ENCODE measurements at places on chromosomes 13 and 19.

DNA sequence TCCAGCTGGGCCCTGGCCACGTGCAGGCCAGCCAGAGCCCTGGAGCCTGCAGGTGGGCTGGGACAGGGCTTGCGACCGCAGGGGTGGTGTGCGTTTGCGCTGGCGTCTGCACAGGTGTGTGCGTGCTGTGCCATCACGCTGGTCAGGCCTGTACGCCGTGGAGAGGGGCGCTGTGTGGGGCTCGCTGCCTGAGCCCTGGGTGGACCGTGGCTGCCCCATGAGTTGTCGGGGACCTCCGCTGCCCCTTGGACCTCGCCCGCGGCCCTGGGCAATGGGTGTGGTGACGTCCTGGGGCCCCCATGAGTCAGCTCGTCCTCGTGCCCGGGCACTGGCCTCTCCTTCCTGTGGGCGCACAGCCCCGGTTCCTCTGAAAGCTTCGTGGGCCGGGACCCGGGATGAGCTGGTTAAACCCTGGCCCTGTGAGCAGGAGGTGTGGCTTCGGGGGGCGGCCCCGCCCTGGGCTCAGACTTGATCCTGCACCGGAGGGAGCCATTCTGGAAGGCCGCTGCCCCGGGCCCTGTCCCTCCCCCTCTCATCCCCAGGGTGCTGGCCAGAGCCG is 6.8 kb downstream of the CSNK1G2 start:
- no peak for DNase-seq

GRCh38 chr19:6639439-6639838 is 30.5 kb downstream of the TNFSF14 start:
- no peak for DNase-seq

DNA sequence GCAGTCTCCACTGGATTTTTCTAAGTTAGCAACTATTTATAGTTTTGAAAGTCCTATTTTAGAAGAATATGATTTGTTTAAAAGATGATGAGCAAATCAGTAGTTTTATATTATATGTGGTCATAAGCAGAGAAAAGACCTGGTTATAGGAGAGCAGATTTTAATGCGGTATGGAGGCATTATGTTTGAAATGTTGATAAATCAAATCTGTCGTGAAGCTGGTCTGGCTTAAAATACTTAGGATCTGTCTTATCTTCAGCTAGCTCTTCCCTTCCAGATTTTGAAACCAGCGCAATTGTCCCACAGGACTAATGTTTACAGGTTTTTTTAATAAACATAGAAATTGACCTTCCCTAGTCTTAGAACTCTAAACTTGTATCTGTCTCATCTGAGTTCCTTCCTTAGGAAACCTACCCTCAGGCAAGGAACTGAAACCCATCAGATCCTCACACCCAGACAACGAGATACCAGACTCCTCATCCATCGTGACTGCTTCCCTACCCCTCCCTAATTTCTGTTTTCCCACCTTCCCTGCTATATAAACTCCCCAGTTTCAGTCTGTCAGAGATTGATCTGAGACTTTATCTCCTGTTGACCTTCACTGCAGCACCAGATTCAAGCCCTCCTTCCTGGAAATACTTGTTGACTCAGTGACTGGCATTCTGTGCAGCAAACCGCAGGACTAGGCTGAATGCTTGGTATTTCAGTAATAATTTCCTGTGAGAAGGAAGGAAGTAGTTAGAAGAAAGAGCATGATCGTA is 37.8 kb upstream of the CXCL17 start:
- DNase-seq: no peak

DNA sequence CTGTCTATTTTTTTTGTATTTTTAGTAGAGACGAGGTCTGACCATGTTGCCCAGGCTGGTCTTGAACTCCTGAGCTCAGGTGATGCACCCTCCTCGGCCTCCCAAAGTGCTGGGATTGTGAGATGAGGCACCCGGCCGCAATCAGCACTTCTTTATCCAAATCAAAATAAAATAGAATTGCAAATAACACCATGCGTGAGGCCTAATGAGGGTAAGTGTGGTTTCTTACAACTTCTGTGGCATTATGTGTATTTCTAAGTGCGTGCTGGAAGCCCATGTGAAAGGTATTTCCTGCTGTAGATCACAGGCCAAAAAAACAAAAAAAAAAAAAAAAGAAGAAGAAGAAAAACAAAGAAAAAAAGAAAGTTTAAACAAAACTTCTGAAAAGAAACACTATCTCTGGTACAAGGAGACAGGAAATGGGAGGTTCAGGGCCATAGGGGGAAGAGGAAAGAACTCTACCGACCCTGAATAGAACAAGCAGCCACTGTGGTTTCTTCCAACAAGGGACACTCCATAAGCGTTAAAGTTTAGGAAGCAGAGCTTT is 3.0 kb upstream of the GRAMD1A start:
- no peak for DNase-seq

DNA sequence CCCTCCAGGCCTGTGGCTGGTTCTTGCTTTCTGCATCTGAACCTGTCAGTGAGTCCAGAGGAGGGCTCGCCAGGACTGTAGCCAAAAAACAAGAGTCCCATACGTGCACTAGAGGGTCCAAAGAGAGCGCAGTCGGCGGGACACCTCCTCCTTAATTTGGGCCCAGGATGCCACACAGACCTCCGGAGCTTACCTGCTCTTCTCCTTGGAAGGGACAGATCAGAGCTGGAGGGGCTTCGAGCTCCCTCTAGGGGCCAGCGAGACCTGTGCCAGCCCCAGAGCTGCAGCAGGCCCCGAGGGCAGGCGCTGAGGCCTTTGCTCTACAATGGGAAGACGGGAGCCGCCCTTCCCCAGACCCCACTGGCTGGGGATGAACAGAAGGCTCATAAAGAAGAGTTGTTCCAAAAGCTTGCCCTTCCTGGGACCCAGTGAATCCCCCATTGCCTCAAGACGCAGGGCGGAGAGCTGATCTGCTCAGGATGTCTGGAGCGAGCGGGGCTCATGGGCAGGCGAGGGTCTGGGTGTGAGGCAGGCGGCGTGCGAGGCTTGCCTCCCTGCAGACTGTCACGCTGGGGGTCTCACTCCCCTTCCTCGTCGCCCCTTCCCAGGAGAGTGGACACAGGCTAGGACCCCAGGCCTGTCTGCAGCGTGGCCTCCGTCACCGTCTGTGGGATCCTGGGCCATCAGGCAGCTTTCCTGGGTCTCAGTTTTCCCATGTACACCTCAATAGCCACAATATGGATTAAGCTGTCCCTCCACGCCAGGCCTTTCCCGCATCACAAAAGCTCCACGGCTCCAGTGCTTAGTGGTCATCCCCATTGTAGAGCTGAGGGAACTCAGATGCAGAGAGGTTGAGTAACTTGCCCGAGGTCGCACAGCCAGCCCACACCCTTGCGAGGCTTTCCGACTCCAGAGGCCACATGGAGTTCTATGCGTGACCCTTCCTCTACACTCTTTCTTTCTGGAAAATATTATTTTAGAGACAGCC is 46.9 kb upstream of the VSTM2B start:
- peak; percentile 16 for DNase-seq

DNA sequence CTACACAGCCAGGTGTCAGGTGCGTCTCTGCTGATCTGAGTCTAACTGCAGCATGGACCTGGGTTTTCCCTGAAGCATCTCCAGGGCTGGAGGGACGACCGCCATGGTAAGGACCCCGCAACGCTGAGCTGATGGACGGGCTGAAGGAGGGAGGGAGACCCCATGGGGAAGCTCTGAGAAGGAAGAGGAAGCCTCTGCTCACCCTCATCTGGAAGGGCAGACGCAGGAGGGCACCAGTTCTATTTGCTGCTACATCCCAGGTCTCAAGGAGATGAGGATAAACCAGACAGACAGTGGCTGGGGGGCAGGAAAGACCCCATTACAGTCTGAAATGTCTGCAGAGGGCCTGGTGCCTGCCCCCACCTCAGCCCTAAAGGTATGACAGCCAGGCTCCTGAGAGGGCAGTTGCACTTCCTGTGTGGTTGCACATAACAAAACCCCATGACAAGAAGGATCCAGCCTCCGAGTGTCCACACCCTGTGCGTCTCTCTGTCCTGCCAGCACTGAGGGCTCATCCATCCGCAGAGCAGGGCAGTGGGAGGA is at the start of gene LILRA2:
Gene LILRA2 (plus strand): TSS at position 461 of the 543 bp plus-strand sequence. CDS start 89 bp downstream, outside the sequence.
- no peak for DNase-seq

DNA sequence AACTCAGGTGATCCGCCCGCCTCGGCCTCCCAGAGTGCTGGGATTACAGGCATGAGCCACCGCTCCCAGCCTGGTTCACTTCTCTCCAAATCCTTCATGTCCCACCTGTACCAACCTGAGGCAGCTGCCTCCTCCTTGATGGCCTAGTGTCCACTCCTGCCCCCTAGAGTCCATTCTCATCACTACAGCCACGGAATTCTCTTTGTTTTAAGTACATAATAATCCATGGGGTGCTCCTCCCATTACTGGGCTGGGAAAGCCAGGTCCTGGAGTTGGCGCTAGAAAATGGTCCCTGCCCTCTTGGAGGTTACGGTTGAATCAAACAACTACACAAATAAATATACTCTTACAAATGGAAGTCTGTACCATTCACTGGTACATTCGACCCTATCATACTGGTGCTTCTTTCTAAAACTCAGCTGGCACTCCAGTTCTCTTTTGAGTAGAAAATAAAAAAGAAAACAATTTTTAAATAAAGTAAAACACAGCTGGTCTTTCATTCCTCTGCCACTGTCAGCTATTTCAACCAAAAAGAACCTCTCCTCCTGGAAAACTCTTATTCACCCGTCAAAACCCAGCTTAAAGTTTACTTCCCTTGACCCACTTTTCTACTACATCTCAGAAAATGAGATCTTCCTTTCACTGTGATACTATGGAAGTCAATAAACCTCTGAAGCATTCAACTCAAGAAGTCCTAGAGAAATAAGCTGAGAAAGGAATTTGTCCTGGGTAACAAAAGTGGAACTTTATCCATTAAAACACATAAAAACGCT is 22.4 kb upstream of the ARHGEF18 start:
- DNase-seq: no peak

GRCh38 chr13:50631041-50631440 is 212.5 kb downstream of the DLEU7 start:
- no peak for DNase-seq

- DNase-seq: no peak
These were observed 553.5 kb downstream of the MYO16 start for GRCh38 chr13:109182777-109183465.

GRCh38 chr19:55273978-55274707 is 5.8 kb downstream of the HSPBP1 start:
- DNase-seq: no peak

- no peak for DNase-seq
These were observed 8.3 kb downstream of the PLEKHG2 start for GRCh38 chr19:39420769-39421168.

GRCh38 chr13:26168237-26168814 is 53.8 kb downstream of the RNF6 start:
- DNase-seq: no peak

- DNase-seq: no peak
These were observed 6.4 kb downstream of the AXL start for GRCh38 chr19:41225238-41226052.

- peak; percentile 68 for DNase-seq
These were observed at the start of gene ZNF358 for GRCh38 chr19:7515645-7516151. Gene ZNF358, plus strand, starts transcription at chr19:7516103. Its CDS starts 3,140 bp downstream, at chr19:7519243.

DNA sequence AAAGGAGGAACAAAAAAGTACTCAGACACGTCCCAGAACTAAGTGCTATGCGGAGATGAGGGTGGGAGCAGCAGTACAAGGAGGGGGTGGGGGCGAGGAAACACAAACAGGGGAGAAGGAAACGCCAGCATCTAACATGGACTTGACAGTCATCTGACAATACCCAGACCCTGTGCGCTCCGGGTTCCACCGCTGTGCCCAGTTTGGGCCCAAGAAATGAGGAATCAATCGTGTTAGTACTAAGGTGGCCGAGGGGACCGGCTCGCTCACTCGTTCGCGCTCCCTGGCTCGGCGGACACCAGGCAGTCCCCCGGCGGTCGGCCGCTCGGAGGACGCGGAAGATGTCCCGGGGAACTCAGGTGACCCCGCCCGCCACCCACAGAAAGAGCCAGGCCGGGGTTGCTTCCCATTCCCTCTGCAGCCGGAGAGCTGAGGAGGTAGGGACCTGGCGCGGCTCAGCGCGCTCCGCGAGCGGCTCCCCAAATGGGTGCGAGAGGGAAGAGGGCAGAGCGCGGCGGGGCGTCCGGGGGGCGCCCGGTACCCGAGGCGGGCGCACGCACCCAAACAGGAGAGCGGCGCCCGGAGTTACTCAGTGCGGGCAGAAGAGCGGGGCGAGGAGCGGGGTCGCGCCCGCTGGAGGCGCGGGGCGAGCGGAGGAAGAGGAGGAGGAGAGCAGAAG is 616 bp downstream of the TSHZ3 start:
- DNase-seq: no peak

- DNase-seq: no peak
These were observed 1.1 kb downstream of the HSPB6 start for GRCh38 chr19:35755550-35756376.

DNA sequence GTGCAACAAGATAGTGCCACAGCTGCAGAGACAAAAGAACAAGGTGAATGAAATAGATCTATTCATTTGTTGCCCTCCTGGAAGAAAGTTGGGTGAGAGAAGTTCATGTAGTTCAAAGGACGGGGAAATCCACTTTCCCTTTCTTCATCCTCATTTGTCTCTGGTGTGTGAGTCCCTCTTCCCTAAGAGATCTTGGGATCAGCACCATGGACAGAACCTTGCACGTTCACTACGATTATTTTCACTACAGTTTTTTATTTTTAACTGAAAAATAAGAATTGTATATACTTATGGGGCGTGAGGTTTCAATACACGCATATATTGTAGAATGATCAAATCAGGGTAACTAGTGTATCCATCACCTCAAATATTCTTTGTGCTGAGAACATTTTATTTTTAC is 29.2 kb downstream of the NLRP5 start:
- DNase-seq: peak; percentile 3

- DNase-seq: no peak
These were observed 6.8 kb upstream of the MBNL2 start for GRCh38 chr13:97215325-97215724.

- DNase-seq: no peak
These were observed 139.2 kb downstream of the SLITRK5 start for GRCh38 chr13:87810391-87810801.

DNA sequence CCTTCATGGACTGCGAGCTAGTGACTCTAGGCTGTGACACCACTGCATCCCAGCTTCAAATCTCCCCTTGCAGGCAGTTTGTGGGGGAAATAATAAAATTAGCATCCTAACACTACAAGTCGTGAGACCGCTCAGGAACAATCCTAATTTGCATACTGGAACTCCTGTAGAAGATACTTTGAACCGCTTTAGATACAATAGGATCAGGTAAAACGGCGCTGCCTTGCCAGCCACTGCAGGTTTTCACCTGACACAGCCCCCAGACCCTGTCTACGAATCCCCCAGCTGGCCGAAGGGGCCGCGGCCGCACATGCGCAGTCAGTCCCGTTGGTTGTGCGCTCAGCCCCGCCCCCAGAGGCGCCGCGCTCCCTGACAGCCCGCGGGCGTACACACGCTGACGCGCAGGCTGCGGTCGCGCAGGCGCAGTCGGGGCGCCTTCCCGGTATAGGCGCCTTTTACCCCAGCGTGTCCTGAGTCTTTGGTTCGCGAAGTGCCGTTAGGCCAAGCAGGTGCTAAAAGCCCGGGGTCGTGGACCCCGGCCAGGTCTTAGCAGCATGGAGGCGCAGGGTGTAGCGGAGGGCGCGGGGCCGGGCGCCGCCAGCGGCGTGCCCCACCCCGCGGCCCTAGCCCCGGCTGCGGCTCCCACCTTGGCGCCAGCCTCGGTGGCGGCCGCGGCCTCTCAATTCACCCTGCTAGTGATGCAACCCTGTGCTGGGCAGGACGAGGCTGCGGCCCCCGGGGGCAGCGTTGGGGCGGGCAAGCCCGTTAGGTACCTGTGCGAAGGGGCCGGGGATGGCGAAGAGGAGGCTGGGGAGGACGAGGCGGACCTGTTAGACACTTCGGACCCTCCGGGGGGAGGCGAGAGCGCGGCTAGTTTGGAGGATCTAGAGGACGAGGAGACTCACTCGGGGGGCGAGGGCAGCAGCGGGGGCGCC is at the start of gene RFXAP:
Gene RFXAP (plus strand): TSS at position 419 of the 935 bp plus-strand sequence. CDS start 136 bp downstream, at position 555.
- DNase-seq: peak; percentile 85
